Aorta (tissue), 5 donors: ENCODE measurements at places on chromosomes 16 and 17.

GRCh38 chr16:6548507-6548906, 784.1 kb upstream of the RBFOX1 start:
- H3K4me3 ChIP-seq = no peak overlapping the region
- H3K4me1 ChIP-seq = no peaks in the 10 kb centered on the region
- H3K27me3 ChIP-seq = no peaks in the 10 kb centered on the region
- DNase-seq = no peak
- no peak overlapping the region for H3K27ac ChIP-seq
- H3K36me3 ChIP-seq = no peaks in the 10 kb centered on the region

GRCh38 chr17:7035591-7036368, at the start of gene SLC16A13:
Gene SLC16A13, plus strand, starts transcription at chr17:7036015. Its CDS starts 368 bp downstream, at chr17:7036383.
- H3K4me1 ChIP-seq = no peaks in the 10 kb centered on the region
- peak within 1 kb of the TSS; percentile 32 for H3K4me3 ChIP-seq
- DNase-seq = peak; percentile 96

GRCh38 chr16:27642756-27643155, 92.8 kb downstream of the KATNIP start:
- no peaks in the 10 kb centered on the region for H3K36me3 ChIP-seq
- no peak for DNase-seq
- no peaks in the 10 kb centered on the region for H3K27me3 ChIP-seq
- no peaks in the 10 kb centered on the region for H3K4me1 ChIP-seq
- no peak overlapping the region for H3K27ac ChIP-seq
- no peak overlapping the region for H3K4me3 ChIP-seq

- H3K4me1 ChIP-seq = no peaks in the 10 kb centered on the region
- no peak overlapping the region for H3K27ac ChIP-seq
- H3K4me3 ChIP-seq = no peak overlapping the region
- DNase-seq = no peak
- H3K27me3 ChIP-seq = no peaks in the 10 kb centered on the region
These were observed 27.9 kb upstream of the CPHXL start for GRCh38 chr16:75754141-75754540.

GRCh38 chr16:88588754-88589153, 18.6 kb downstream of the ZC3H18 start:
- H3K27ac ChIP-seq = no peak overlapping the region
- H3K4me1 ChIP-seq = no peaks in the 10 kb centered on the region
- no peak for DNase-seq
- peaks cover 12% of the 10 kb centered on the region for H3K36me3 ChIP-seq

GRCh38 chr16:30565526-30565925, 6.0 kb downstream of the ZNF688 start:
- no peaks in the 10 kb centered on the region for H3K27me3 ChIP-seq
- H3K4me3 ChIP-seq = no peak overlapping the region
- no peak overlapping the region for H3K27ac ChIP-seq
- no peak for DNase-seq

DNA sequence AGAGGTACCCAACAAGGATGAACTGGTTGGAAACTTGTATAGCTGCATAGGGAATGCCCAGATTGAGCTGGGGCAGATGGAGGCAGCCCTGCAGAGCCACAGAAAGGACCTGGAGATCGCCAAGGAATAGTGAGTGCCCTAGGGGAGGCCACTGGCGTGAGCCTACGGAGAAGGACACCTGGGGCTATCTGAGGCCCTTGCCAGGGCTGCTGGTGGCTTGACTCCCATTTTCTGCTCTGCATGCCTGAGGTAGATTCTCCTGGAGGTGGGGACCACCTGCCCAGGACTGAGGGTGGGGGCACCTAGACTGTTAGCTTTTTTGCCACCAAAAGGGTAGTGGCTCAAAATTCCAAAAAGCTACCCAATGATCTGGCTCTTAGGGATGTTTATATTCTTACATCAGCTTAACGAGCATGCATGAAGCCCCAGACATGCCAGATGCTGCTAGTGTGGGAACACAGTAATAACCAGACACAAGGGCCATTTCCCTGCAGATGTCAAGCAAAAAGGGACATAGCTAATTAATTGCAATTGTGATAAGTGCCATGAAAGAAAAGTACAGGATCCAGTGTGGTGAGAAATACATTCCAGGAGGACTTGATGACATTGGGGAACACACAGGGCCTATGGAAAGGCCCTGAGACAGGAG, 8.8 kb downstream of the ODAD4 start:
- H3K27me3 ChIP-seq = no peaks in the 10 kb centered on the region
- H3K4me3 ChIP-seq = no peak overlapping the region
- DNase-seq = no peak
- H3K4me1 ChIP-seq = no peaks in the 10 kb centered on the region
- no peak overlapping the region for H3K27ac ChIP-seq

DNA sequence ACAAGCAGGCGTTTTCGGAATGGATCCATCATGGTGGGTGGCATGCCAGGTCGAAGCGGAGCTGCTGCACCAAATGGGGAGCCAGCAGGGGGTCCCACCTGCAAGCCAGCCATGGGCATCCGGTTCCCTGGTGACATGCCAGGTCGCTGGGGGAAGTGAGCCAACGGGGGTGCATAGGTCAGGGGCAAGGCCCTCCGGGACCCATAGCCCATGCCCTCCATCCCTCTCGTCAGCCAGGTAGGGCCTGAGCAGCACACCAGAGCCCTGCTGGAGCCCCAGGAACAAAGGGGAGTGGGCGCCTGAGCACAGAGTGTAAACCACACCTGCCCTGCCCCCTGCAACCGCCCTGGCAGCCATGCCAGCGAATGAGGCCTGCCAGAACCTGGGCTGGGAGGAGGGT, 5.0 kb downstream of the SMARCD2 start:
- H3K4me1 ChIP-seq = peaks cover 4% of the 10 kb centered on the region
- DNase-seq = peak; percentile 71
- H3K36me3 ChIP-seq = peaks cover 6% of the 10 kb centered on the region
- no peaks in the 10 kb centered on the region for H3K27me3 ChIP-seq
- H3K27ac ChIP-seq = peak overlapping the region; percentile 29

DNA sequence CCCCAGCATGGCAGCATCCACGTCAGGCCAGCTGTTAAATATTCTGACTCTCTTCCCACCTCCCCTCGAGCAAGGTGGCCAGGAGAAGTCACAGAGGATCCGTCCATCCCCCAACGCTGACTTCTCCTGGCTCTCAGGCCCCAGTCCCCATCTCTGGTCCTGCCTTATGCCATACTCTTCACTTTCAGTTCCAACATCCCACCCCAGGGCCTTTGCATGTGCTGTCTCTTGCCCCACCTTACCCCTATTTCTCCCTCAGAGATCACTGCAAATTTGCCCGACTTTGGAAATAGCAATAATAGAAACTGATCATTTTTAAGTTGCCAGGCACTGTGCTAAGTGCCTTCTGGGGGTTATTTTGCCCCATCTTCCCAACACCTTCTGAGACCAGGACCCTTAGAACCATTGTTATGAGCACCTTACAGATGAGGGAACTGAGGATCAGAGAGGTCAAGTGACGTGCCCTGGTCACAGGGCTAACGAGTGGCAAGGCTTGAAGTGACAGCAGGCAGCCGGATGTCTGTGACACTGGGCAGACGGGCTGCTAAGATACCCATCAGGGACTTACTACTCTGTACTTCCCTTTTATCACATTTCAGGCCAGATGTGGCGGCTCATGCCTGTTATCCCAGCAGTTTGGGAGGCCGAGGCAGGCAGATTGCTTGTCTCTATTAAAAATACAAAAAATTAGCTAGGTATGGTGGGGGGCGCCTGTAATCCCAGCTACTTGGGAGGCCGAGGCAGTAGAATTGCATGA, 17.7 kb downstream of the HID1 start:
- H3K4me1 ChIP-seq = no peaks in the 10 kb centered on the region
- no peaks in the 10 kb centered on the region for H3K27me3 ChIP-seq
- H3K27ac ChIP-seq = no peak overlapping the region
- DNase-seq = no peak
- no peak overlapping the region for H3K4me3 ChIP-seq

GRCh38 chr17:58330997-58331814, 2.6 kb upstream of the TSPOAP1 start:
- H3K4me3 ChIP-seq = no peak overlapping the region
- peak; percentile 76 for DNase-seq
- no peaks in the 10 kb centered on the region for H3K27me3 ChIP-seq
- no peak overlapping the region for H3K27ac ChIP-seq
- no peaks in the 10 kb centered on the region for H3K4me1 ChIP-seq

DNA sequence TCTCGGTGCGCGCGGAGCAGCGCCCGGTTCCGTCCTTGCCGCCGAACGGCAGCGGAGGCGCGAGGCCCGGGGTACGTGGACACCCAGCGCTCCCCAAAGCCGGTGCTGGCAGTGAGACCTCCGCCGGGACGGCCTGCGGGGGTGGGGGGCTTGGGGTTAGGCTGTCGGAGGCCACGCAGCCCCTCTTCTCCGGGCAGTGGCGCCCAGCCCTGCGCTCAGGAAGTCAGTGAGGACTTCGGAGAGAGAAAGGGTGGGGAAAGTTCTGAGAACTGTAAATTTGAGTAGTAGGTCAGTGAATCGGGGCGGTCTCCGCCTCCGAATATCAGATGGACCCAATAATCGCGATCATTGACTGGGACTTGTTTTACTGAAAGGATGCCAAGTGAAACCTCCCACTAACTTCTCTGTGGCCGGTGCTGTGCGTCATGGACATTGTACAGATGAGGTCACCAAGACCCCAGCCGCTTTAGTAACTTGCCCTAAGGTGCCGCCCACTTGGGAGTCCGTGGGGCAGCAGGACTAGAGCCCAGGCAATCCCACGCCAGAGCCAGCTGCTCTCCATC, 468 bp downstream of the IL4R start:
- H3K27me3 ChIP-seq = no peaks in the 10 kb centered on the region
- H3K4me1 ChIP-seq = no peaks in the 10 kb centered on the region
- peak overlapping the region; percentile 36 for H3K27ac ChIP-seq
- H3K36me3 ChIP-seq = no peaks in the 10 kb centered on the region
- H3K4me3 ChIP-seq = peak overlapping the region; percentile 65
- DNase-seq = peak; percentile 89

DNA sequence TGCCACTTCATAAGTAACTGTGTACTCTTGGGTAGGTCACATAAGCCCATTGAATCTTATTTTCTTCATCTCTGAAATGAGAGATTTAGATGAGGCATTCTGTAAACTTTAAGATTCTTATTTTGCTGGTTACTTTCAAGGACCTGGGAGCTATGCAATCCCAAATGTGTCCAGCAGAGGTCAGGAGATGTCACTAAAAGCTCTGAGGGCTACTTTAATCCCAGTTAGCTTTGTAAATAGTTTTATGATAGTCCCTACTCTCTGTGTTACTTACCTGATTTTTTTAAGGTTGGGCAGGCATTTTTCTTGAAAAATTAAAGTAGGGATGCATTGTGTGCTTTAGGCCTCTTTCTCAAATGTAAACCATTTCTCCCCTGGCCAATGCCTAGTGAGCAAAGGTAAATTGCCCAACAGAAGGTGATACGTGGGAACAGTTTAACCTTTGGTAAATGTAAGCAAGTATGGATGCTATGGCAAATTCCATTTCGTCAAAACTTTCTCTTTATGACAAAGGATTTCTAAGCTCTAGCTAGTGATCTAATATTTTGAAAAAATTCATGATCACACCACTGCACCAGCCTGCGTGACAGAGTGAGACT, 57.1 kb upstream of the WSB1 start:
- no peak overlapping the region for H3K27ac ChIP-seq
- H3K27me3 ChIP-seq = no peaks in the 10 kb centered on the region
- H3K36me3 ChIP-seq = no peaks in the 10 kb centered on the region
- peak; percentile 81 for DNase-seq

GRCh38 chr17:55274355-55275255, 9.8 kb downstream of the HLF start:
- H3K27ac ChIP-seq = peak overlapping the region; percentile 56
- H3K4me1 ChIP-seq = peaks cover 8% of the 10 kb centered on the region
- no peak overlapping the region for H3K4me3 ChIP-seq
- H3K27me3 ChIP-seq = no peaks in the 10 kb centered on the region

DNA sequence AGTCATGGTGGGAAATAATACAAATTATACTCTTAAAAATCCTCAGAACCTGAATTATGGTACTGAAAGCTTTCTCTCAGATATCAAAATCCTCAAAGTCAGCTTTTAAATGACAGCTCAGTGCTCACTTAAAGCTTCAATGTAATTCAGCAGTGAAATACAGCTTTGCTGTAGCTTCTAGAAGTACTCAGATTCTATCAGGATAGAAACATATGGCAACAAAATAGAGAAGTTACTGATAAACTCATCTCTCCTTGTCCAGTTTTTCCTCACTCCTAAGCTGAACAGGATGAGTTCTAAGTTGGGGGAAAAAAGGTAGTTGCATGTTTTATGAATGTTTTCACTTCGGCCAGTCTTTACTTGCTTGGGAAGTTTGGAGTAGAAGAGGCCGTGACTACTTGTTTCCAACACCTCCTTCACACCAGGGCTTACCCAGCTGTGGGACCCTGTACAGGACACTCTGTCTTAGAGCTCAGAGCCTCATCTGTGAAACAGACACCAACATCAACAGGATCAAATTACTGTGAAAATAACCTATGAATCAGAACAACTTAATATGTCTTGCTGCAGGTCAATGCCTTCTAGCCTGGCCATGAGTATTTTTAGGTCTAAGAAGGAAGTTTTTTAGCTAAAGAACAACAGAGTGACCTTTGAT, 30.2 kb downstream of the OGFOD1 start:
- peaks cover 9% of the 10 kb centered on the region for H3K36me3 ChIP-seq
- H3K4me1 ChIP-seq = no peaks in the 10 kb centered on the region
- DNase-seq = no peak
- H3K27ac ChIP-seq = no peak overlapping the region
- H3K4me3 ChIP-seq = no peak overlapping the region
- no peaks in the 10 kb centered on the region for H3K27me3 ChIP-seq

GRCh38 chr17:66542129-66542966, 239.9 kb downstream of the PRKCA start:
- no peaks in the 10 kb centered on the region for H3K36me3 ChIP-seq
- H3K4me1 ChIP-seq = peaks cover 2% of the 10 kb centered on the region
- no peak overlapping the region for H3K27ac ChIP-seq
- DNase-seq = no peak

GRCh38 chr17:15349119-15349518, 7.7 kb upstream of the TEKT3 start:
- no peak for DNase-seq
- H3K4me1 ChIP-seq = no peaks in the 10 kb centered on the region
- H3K36me3 ChIP-seq = no peaks in the 10 kb centered on the region

- DNase-seq = no peak
- no peaks in the 10 kb centered on the region for H3K27me3 ChIP-seq
- H3K27ac ChIP-seq = no peak overlapping the region
- H3K4me3 ChIP-seq = no peak overlapping the region
These were observed 60.4 kb downstream of the HS3ST2 start for GRCh38 chr16:22874394-22874793.

- no peaks in the 10 kb centered on the region for H3K36me3 ChIP-seq
- no peaks in the 10 kb centered on the region for H3K4me1 ChIP-seq
- H3K4me3 ChIP-seq = no peak overlapping the region
- H3K27ac ChIP-seq = no peak overlapping the region
These were observed 3.8 kb upstream of the STAT5B start for GRCh38 chr17:42279776-42280630.

GRCh38 chr16:12433691-12434390, 369.8 kb downstream of the CPPED1 start:
- DNase-seq = no peak
- H3K27ac ChIP-seq = no peak overlapping the region
- no peak overlapping the region for H3K4me3 ChIP-seq

DNA sequence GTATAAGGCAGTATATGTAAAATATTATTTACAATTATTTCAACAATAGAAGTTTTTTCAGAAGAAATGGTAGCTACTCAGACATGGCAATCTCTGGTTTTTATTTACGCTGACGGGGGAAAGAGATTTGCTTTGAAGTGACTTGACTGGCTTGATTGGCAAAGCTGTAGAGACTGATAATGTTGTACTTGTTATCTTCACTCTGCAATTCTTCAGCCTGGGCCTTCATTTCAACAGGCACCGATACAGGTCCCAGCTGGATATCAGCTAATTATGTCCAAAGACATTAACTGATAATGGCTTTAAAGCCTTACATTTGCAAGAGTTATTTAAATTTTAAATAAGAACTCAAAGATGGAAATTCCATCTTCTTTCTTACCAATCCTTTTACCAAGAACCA, 151.4 kb upstream of the HS3ST3A1 start:
- no peaks in the 10 kb centered on the region for H3K27me3 ChIP-seq
- H3K36me3 ChIP-seq = no peaks in the 10 kb centered on the region
- H3K4me1 ChIP-seq = no peaks in the 10 kb centered on the region
- DNase-seq = no peak
- no peak overlapping the region for H3K27ac ChIP-seq
